NCI-H2081 treated with DMSO at 0.1 percent for 48 hours (cell line): ENCODE measurements at places on chromosomes 2 and 18.

GRCh38 chr2:226970362-226970761, 134.5 kb downstream of the RHBDD1 start:
- no peak for DNase-seq

DNA sequence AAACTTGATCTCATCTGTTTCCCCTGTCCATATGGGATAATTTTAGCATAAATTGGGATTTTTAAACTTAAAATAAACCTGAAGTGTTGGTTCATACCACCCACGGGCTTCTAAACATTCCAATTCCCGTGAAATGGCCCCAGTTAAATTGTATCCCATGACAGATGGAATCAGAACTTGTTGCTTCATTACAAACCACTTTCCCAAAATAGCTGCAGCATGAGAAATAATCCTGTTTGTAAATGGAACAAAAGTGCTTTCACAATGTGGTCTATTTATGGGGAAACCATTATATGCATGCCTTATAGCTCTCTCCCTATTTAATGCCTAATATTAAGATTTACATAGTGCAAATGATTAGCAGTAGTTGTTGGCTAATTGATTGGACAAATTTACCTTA, 15.9 kb downstream of the SCG2 start:
- DNase-seq, result no peak

GRCh38 chr18:33745151-33745795, 167.3 kb downstream of the ASXL3 start:
- DNase-seq, result no peak

- DNase-seq, result no peak
These were observed 36.7 kb downstream of the FAM117B start for GRCh38 chr2:202671317-202672035.

DNA sequence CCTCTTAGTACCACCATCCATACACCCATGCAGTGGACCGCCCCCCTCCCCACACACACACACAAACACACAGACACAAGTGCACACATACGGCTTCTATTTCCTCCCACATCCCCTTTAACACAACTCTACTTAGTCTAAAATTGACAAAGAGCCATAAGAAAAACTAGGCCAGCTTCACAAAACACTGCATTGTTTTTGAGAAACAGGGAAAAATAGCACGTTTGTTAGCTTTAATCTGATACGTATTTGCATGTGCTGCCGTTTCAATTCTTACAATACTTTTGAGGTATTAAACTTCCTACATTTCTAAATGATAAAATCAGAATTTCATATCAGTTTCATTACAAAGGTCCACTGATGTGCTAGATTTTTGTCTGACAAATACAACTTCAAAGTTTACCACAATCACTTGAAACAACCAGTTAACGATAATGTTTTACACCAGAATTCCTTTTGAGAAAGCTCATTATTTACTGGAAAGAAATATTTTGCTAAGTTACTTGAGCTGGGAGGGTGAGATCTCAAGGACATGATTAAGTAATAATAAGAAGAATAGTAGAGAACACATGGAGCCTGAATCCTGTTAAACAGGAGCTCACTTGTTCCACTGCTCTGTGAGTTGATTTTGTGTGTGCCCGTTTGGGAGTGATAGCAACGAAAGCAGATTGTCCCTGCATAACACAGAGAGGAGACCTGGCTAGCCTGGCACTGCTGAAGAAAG, 74.5 kb downstream of the MOGAT1 start:
- no peak for DNase-seq

- DNase-seq, result no peak
These were observed 290.8 kb upstream of the TANK start for GRCh38 chr2:160869411-160869810.

DNA sequence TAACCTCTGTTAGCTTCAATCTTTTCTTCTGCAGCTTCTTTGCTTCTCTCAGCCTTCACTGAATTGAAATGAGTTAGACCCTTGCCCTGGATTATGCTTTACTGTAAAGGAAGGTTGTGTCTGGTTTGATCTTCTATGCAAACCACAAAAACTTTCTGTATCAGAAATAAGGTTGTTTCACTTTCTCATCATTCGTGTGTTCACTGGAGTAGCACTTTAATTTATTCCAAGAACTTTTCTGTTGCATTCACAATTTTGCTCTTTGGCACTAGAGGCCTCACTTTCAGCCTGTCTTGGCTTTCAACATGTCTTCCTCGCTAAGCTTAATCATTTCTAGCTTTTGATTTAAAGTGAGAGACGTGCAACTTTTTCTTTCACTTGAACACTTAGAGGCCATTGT, 365.3 kb downstream of the TDRD15 start:
- DNase-seq, result no peak
